ENCODE measurements at places on chromosomes 3 and 15.

DNA sequence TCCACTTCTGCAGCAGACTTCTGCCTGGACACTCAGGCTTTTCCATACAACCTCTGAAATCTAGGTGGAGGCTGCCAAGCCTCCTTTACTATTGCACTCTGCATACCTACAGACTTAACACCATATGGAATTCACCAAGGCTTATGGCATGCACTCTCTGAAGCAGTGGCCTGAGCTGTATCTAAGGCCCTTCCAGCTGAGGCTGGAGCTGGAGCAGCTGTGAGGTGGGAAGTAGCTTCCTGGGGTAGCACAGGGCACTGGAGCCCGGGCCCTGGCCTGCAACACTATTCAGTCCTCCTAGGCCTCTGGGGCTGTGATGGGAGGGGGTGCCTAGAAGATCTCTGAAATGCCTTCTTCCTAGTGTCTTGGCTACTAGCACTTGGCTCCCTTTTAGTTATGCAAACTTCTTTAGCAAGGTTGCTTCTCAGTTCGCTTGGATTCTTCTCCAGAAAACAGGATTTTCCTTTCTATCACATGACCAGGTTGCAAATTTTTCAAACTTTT, 186.6 kb upstream of the RORA start:
- DNase-seq, result no peak

DNA sequence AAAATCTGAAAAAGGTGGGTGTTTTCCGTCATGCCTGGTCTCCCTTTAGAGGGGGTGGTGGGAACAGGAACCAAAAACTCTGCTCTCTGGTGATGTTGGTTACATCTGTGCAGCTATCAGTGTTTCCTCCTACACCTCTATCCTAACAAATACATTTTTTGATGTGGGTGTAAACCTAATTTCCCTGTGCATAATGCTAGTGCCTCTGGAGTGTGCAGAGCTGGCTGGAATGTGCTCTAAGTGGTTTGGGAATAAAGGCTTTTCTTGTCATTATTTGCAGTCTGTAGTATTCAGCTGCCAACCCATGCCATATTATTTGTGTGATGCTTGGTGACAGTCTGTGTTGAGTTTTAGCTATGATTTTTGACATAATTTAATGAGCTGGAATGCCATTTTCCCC, 547.6 kb downstream of the NLGN1 start:
- no peak for DNase-seq

DNA sequence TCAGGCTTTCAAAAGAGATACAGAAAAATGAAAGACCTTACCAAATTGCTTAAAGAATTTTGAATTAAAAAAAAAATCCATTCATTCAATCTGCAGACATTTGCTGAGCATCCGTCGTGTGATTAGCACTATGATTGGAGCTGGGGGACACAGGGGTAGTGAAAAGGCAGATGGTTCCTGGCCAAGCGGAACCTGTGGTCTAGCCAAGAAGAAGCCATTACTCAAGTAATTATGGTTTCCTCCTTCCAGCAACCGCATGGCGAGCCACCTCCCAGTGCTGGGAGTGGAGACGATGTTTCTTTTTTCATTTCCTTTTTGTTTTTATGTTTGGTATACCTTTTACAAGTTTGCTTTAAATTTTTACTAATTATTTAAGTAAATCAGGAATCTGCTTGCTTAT, 140.2 kb downstream of the CACNA2D3 start:
- no peak for DNase-seq

GRCh38 chr3:194852831-194853508, 167.3 kb downstream of the FAM43A start:
- DNase-seq, result no peak

DNA sequence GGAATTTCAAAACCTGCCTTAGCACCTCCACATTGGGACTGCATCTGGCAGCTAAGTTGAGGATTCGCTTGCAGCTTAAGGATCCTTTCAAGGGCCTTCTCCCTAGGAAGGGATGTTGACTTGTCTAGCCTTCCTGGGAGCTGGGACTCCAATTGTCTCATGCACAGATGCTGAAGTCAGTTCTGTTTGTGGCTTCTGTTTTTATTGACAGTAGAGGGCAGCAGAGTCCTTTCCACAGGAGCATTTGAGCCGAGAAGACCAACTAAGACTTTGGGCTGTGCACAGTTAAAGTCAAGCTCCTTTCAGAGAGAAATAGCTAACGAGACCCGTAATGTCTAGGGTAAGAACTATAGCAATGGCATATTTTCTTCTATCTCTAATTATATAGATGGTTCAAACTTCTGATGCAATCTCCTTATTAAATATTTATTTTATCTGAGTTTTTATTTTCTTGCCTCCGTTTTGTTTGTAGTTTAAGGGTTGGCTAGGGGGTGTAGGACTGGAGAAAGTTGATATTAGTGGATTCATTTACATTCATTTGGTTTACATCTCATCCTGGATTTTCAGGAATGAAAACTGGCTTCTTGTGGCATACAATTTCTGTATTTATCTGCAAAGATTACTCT, 59.7 kb upstream of the KBTBD8 start:
- no peak for DNase-seq
